ENCODE measurements at places on chromosomes 6 and 20.

GRCh38 chr6:33683051-33683571 lies 28.4 kb downstream of the UQCC2 start:
- peak; percentile 18 for DNase-seq

DNA sequence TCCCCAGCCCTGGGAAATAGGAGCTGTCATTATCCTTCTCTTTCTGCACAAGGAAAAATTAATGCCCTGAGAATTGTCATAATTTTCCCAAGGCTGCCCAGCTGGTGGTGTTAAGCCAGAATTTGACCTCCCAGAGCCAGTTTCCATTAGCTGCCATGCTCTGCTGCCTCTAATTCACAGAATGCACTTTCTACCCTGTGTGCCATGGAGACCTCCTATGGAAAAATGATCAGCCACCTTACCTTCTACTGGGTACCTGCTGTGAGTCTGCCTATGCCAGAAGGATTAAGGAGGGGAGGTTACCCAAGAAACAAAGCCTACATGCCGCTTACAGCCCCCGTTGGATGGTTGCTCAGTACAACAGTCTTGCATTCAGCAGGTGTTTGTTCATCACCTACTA lies 29.1 kb downstream of the POFUT1 start:
- DNase-seq, result no peak

DNA sequence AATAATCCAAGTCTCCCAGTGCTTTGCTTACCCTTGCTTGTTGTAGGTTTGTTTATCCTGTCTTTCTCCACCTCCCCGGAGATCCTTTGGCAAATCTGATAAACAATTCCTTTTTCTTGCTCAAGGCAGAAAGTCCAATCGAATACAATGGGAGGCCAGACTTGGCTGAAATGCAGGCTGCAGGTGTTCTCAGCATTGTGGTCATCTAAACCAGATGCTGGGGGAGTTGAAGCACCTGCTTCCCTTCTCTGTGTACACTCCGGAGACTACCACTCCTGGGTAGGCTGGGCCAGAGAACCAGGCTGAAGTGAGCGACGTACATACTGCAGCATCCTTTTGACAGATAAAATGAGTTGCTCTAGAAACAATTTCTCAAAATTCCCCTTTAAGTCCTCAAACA lies 82.6 kb upstream of the PREP start:
- DNase-seq, result no peak

GRCh38 chr20:3677733-3678132 lies 4.1 kb downstream of the ADAM33 start:
- no peak for DNase-seq

- DNase-seq, result no peak
Measured at GRCh38 chr20:49914310-49915117, 815 bp downstream of the SPATA2 start.

DNA sequence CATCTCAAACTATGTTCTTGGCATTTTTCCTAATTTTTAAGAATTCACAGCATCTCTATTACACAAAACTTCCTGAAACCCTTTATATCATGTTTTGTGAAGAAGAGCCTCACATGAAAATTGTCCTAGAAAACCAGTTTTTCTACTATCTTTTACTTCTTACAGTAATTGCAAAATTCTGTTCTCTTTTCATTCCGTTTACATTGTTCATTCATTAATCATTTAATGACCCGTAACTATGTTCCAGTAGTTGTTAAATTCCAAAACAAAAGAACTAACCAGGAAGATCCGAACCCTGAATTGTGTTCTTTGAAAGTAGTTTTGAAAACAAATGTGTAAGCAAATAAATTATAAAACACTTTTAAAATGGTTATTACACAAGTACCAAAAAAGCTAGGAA lies 597.0 kb downstream of the EYS start:
- no peak for DNase-seq

DNA sequence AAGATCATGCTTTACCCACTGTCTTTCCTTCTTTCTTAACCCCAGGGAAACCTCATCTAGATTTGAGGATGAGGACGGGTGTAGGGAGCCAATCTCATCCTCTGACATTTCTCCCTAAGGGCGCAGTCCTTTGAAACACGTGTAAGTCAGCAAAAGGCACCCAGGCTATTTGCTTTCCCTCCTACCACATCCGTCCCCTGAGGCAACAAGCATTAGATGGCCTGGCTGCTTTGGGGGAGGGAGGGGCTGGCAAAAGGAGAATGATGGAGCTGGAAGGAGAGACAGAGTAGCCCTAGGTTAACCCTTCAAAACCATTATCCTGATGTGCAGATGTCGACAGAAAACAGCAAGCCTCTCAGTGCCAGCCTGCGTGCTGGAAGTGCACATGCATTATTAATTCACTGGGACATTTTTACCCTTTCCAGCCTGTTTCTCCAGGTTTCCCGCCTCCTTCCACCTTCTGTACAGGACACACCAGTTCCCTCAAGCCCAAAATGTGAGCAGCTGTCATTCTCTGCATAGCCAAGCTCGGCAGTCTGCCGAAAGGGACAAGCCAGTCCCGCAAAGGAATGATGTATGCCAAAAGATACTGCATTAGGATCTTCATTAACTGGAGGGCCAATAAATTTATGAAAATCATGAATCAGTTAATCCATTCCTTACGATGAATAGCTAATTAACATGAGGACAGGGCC lies 547.2 kb downstream of the CD83 start:
- DNase-seq, result no peak

Measured in activated CD4-positive, CD25-positive, alpha-beta regulatory T cell (primary cell).